ENCODE measurements at places on chromosomes 6 and 20.

- DNase-seq = no peak
These were observed 435.4 kb downstream of the BCKDHB start for GRCh38 chr6:80541886-80542285.

DNA sequence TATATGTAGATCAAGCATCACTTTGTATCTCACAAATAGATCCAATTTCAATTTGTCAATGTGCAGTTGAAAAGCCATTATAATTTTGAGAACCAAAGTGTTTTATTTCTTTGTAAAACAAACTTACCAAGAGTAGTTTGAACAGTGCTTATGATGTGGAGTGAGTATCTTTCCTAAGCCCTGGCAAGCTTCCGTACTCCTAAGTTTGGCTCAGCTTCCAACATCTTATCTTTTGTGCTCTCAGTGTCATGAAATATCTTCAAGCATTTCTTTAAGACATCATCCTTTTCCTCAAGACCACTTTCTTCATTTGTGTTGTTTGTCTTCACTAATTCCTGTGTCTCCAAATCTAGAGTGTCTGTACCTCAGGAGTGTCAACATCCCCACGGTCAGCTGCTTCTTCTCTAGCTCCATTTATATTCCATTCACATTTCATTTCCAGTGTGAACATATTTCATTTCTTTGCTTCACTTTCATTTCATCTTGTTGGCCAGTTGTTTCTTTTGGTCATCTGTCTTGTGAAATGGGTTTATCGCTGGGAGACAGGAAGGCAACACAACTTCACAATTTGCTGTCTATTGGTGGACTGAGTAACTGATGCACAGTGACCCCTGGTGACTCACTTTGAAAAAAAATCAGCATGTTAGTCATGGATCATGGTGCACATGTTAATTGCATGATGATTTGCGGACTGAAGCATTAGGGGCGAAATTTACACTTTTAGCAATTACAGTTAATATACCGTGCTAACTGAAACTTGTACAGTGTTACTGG lies 36.9 kb downstream of the SLC24A3 start:
- DNase-seq = no peak

DNA sequence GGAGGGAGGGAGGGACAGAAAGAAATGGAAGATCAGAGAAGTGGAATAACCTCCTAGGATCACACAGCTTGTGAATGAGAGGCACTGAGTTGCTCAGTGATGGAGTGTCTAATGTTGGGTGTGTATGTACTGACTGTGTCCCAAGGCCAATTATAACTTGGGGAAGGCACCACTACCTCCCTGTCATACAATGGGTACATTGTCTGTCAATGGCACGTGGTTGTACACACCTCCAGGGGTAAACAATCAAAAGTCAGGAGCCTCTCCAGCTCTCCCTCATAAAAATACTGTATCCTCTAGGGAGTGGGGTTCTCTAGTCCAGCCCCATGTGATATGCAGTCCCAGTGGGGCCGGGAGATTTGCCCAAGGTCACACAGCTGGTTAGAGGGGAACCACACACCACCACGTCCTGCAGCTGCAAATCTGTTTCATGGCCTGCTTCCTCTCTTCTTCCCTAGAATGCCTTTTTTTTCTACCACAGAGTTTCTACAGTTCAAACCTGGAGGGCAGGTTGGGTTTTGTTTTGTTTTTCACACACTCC lies 112.5 kb downstream of the SNX5 start:
- no peak for DNase-seq

DNA sequence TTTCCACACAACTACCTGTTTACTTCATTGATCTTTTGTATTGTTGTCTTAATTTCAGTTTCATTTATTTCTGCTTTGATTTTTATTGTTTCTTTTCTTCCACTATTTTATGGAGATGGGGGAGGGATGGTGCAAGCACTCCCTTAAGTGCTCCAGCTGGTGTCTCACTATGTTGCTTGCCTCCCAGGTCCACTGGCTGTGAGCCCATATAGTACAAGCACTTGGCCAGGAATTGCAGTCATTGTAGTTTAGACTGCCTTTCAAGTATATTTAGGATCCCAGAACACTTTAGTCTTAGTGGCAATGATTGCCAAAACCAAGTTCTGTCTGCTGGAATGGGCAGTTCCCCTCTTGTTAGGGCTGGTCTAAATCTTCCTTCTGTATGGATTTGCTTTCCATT lies 34.9 kb upstream of the MAN1A1 start:
- DNase-seq = no peak

DNA sequence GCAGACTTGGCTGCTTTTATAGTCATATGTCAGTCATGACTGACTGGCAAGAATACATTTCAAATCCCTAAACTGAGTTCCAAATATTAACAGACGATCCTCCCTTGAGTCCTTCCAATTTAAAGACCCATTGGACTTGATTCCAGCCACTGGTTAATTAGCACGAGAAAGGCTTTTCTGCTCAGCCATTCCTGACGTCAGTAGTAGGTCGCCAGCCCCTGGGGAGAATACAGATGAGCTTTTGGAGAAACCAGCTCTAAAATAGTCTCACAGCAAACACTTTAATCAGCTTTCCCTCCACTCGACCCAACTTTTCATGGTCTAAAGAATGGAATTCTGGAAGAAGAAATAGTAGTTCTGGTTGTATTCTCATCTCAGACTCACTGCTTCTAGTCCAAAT lies 91.6 kb downstream of the SLC22A3 start:
- DNase-seq = no peak

GRCh38 chr20:46022411-46023147 lies 6.4 kb upstream of the SLC12A5 start:
- peak; percentile 72 for DNase-seq

- DNase-seq = no peak
These were observed 46.4 kb upstream of the CST5 start for GRCh38 chr20:23925789-23926525.

DNA sequence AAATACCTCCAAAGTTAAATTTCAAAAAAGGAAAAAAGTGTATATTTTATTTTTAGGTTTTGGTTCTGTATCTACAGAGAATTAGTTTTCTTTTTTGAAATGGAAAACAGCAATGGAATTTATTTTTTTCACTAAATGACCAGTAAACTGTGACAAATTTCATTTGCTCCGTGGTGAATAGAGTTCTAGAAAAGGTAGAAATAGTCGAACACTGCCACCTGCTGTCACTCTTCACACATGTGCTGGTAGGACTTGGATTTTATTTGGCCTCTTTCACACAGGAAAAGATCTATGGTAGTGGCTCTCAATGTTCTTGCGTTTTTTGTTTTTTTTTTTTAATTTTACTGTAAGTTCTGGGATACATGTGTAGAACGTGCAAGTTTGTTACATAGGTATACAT lies 312.5 kb downstream of the EYA4 start:
- DNase-seq = peak; percentile 4

DNA sequence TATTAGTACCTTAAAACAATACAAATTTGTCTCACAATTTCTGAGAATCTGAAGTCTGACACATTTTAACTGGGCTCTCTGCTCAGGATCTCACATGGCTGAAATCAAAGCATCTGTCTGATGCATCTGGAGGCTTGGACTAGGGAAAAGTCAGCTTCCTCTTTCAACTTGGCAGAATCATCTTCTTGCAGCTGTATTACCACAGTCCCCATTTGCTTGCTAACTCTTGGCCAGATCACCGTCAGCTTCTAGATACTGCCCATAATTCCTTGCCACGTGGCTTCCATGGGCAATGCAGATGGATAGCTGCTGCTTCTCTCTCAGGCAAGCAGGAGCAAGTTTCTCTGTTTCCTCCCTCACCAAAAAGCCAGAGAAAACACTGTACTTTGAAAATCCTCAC lies 1106.4 kb upstream of the CITED2 start:
- DNase-seq = no peak

- DNase-seq = no peak
These were observed 210.9 kb downstream of the FNDC1 start for GRCh38 chr6:159380114-159380513.

- no peak for DNase-seq
These were observed 52.2 kb upstream of the SLC22A1 start for GRCh38 chr6:160069459-160069858.

DNA sequence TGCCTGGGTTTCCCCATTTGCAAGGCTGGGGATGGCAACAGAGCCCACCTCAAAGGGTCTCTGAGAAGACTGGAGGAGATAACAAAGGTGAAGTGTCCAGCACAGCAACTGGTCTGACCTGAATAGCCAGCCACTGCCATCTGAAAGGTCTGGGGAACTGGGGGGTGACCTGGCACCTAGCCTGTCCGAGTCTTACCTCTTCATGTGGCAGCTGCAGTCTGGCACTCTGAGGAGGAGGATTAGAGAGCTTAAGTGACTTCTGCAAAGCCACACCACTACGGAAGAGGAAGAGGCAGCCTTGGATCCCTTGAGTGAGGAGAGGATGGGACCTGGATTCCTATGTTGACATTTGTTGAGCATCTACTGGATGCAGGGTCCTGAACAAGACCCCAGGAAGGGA lies 22.2 kb downstream of the C20orf203 start:
- DNase-seq = no peak

- DNase-seq = no peak
These were observed 16.1 kb upstream of the GRM4 start for GRCh38 chr6:34161857-34162515.

DNA sequence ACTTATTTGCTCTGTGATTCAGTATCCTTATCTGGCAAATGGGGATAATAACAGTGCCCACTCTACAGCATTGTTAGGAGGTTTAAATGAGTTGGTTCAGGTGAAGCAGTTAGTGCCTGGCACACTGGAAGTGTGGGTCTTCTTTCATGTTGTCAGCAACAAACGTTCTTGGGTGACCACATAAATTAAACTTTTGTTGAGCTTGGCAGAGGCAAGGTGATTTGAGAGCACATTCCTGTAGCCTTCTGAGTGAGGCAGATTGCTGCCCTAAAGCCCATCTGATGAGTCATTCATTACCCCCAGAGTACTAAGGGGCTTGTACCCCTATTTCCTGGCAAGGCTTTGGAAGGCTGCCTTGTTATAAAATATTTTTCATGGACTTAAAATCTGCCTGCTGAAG lies 25.8 kb downstream of the SEC23B start:
- DNase-seq = no peak

- no peak for DNase-seq
These were observed 202.7 kb upstream of the MARCKS start for GRCh38 chr6:113654396-113654795.

GRCh38 chr20:14093652-14094051 lies 98.3 kb downstream of the MACROD2 start:
- no peak for DNase-seq

GRCh38 chr20:709991-710779 lies 34.6 kb upstream of the SCRT2 start:
- no peak for DNase-seq

GRCh38 chr20:41063442-41063841 lies 34.8 kb downstream of the TOP1 start:
- DNase-seq = no peak

- DNase-seq = no peak
These were observed 40.5 kb upstream of the PRIM2 start for GRCh38 chr6:57276946-57277345.

DNA sequence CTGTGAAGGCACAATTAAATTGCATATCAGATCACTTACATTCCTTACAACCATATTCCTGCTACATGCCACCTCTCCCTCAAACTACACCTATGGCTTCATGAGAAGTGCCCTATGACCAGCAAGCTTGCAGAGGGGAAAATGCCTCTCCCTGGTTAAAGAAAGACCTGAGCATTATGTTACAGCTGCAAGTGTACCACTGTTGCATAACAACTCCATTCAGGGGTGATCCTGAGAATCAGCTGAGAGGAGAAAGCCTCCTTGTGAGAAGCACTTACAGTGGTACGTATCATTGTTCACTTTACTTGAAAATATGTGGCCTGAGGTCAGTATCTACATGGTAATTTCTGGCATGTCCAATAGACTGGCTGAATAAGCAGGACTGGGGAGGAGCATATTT lies 20.0 kb downstream of the PDSS2 start:
- no peak for DNase-seq

GRCh38 chr6:117548797-117549301 lies 53.5 kb downstream of the GOPC start:
- peak; percentile 9 for DNase-seq

GRCh38 chr6:108029226-108029921 lies 45.2 kb downstream of the OSTM1 start:
- DNase-seq = no peak

DNA sequence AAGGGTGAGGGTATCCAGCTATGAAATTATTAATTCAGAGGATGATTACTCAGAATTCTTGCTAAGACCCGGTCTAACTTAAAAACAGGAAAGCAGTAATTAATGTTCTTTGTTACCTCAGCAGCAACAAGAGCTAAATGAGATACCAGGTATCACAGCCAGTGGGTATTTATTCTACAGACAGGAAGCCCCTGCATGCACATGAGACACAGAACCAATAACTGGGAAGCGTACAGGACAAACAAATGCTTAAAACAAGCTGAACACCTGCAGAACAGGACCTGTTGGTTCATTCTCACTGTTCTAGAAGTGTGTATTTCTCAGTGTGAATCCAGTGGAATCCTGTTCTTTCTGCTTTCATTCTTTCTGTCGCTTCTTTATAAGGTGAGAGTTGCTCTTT lies 30.9 kb downstream of the SCML4 start:
- DNase-seq = no peak

GRCh38 chr6:148836751-148837150 lies 89.9 kb downstream of the UST start:
- no peak for DNase-seq

Data from stimulated activated CD4-positive, alpha-beta T cell treated with anti-CD3 and anti-CD28 coated beads, Interleukin-1b, Interleukin-23, amount 100 ng/mL, for 48 hours (primary cell).